ENCODE measurements at places on chromosomes 5 and 9.

DNA sequence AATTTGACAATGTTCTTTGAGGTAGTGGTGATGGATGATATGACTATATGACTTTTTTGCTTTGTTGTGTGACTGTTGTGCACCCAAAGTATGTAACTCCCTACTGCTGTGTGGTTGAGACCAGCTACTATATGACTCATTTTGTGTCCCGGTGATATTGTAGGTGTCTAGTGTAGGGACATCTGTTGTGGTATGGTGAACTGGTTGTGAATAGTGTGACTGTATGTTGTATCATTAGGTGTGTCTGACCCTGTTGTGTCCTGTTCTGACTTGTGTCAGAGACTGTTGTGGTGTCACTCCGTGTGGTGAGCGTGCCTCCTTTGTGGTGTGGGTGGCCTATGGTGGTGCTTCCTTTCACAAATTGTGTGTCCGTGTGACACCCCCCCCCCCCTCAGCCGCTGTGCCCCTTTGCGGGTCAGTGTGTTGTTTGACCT lies 11.2 kb upstream of the CXXC5 start:
- DNase-seq, result peak; percentile 53

GRCh38 chr5:50854082-50854481 lies 187.6 kb downstream of the PARP8 start:
- no peak for DNase-seq

GRCh38 chr9:100549048-100549447 lies 28.8 kb upstream of the CAVIN4 start:
- DNase-seq, result no peak

- DNase-seq, result no peak
Observed at GRCh38 chr9:134919303-134919702, 1.6 kb upstream of the FCN1 start.

DNA sequence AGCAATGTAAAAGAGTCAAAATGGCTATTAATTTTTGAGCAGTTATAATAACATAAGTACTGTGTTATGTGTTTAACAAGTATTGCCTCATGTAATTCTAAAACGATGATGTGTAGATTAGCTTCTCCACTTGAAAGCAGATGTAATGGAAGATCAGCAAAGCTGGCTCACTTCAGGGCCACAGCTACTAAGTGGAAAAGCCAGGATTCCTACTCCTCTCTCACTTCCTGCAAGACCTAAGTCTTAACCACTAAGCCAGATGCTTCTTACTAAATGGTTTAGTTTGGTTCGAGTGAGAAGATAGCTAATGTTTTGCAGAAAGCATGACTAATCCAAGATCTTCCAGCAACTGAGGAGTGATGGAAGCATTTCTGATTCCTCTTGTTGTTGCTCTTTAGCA lies 15.7 kb upstream of the TNC start:
- peak; percentile 95 for DNase-seq

DNA sequence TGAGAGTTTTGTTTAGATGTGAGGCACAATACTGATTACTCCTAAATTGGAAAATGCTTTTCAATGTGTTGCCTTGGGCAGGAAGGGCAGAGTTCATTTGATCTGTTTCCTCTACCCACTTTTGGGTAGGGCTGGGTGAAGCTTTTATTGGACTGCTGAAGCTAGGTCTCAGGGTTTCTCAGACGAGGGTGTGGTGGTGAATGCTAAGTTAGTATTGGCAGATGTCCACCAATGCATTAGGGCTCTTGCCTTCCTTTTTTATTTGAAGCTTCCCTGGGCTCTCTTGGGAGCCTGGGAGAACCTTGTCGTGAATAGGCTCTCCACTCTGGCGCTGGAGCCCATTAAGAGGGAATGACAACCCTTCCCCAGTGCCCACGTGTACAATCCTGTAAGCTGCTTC lies 23.1 kb downstream of the SPTAN1 start:
- DNase-seq, result no peak

DNA sequence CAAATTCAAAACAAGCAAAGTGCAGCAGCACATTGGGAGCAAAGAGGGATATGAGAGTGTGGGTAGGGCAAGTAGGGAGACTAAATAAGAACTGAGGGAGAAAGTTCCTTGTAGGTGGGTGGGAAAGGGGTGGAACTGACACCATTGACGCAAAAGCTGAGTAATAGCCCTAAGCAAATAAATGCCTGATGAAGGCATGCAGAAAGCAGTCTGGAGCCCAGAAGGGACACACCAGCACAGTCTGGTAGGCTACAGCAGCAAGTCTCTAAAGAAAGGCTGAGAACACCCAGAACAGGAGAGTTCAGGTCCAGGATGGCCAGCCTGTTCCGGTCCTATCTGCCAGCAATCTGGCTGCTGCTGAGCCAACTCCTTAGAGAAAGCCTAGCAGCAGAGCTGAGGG lies at the start of gene INSL4:
TSS of gene INSL4 (plus strand) at position 208 of the 400 bp plus-strand sequence. CDS start at position 313, 105 bp downstream.
- no peak for DNase-seq

DNA sequence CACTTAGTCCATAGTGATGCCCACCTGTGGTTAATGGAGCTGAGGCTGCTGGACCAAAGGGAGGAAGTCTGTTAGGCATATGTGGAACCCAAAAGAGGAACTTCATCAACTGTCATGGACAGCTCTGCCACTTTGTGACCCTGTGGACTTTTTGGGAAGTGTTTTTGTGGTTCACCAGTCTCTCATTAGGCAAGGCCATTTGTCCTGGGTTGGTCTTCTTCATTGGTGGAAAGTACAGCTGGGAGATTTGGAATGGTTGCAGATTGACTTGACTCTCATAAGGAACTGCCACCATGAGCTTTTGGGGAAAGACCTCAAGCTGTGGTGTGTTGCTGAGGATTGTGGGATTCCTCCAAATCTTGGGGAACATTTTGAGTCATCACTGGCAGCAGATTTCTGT lies 31.9 kb upstream of the IL12B start:
- DNase-seq, result no peak

- no peak for DNase-seq
Observed at GRCh38 chr5:48192-48591, 43.8 kb upstream of the PLEKHG4B start.

DNA sequence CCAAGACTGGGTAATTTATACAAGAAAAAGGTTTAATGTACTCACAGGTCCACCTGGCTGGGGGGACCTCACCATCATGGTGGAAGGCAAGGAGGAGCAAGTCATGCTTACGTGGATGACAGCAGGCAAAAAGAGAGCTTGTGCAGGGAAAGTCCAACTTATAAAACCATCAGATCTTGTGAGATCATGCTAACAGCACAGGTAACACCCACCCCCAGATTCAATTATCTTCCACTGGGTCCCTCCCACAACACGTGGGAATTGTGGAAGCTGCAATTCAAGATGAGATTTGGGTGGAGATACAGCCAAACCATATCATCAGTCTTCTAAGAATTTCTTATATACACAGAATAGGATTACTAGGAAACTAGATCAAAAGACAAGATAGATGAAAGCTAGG lies 555.6 kb downstream of the PRR16 start:
- no peak for DNase-seq

GRCh38 chr5:127746756-127747155 lies 43.6 kb downstream of the CCDC192 start:
- peak; percentile 39 for DNase-seq

GRCh38 chr9:127346584-127346983 lies 50.4 kb upstream of the SLC2A8 start:
- no peak for DNase-seq

All from fibroblast of skin of right quadriceps (primary cell).